HS-27A (cell line): ENCODE measurements at places on chromosomes 4 and X.

DNA sequence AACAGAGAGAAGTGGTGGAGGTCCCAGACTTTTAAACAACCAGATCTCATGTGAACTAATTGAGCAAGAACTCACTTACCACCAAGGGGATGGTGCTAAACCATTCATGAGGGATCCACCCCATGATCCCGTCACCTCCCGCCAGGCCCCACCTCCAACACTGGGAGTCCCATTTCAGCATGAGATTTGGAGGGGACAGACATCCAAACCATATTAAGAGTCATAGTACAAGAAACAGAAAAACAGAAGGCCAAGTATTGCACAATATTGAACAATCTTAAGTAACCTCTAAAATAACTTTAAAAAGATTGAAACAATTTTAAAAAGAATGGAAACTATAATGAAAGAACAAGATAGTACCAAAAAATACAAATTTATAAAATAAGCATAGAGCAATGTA lies 110.0 kb downstream of the CBR4 start:
- DNase-seq, result no peak

DNA sequence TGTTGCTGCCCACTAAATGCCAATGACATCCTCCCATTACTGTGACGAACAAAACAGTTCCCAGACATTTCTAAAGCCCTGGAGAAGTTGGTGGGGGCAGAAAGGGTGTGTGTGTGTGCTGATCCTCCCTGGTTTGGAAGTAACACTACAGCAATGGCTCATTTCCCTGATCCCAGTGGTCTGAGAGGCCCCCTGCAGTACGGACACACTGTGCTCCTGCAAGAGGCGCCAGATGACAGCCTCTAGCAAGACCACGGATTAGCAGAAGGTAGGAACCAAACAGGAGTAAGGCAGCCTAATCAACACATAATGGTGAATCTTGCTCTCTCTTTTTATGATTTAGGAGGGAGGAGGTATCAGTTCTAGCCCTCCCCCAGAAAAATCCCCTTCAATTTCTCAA lies 49.6 kb downstream of the CHRDL1 start:
- no peak for DNase-seq

GRCh38 chr4:72701987-72702819 lies 133.2 kb upstream of the ADAMTS3 start:
- DNase-seq, result peak; percentile 45

- no peak for DNase-seq
These were observed 236.2 kb upstream of the MAGEB16 start for GRCh38 chrX:35561985-35562384.

DNA sequence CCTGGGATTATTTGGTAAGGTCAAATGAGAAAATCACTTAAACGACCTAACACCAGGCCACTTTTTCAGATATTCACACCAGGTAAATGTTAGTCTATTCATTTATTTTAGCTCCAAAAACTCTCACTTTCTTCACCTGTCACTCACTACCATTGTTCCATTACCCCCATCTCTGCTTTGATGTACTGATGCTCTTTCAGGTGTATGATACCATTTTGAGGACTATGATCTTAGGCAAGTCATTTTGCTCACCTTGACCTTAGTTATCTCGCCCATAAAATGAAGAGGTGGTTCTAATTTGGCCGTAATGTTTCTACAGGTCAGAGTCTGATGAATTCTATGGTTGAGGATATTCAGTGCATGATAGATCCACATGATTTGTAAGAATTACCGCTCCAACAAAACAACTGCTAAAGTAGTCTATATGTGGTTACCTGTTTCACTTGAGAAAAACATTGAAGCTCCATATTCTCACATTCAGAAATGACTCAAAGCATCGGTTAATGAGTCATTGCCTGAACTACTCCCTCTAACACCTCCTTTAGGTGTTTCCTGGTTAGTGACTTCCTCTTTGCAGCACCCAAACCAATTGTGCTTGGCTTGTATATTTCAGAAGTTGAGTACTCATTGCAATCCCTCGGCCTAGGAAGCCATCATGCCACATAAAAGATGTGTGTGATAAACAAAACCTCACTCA lies 4.5 kb downstream of the DTHD1 start:
- no peak for DNase-seq

- no peak for DNase-seq
These were observed 536.8 kb upstream of the FTHL17 start for GRCh38 chrX:31608638-31609037.

- DNase-seq, result peak; percentile 17
These were observed 130.8 kb downstream of the ENOX2 start for GRCh38 chrX:130772105-130772775.

GRCh38 chrX:132909643-132910042 lies 48.8 kb downstream of the HS6ST2 start:
- no peak for DNase-seq

DNA sequence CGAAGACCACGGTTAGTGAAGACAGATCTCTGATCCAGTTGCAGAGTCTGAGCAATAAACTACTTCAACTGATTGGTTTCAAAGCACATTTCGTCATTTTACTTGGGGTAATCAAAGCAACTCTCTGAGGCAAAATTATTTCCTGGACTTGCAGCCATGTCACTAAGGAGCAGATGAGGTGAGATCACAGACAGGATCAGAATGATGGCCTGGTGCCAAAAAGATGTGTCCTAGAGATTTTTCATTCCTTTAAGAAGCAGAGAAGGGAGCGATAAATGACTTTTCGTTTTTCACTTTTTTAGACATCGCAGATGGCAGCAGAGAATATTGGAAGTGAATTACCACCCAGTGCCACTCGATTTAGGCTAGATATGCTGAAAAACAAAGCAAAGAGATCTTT lies 83.9 kb downstream of the PTTG2 start:
- DNase-seq, result no peak

DNA sequence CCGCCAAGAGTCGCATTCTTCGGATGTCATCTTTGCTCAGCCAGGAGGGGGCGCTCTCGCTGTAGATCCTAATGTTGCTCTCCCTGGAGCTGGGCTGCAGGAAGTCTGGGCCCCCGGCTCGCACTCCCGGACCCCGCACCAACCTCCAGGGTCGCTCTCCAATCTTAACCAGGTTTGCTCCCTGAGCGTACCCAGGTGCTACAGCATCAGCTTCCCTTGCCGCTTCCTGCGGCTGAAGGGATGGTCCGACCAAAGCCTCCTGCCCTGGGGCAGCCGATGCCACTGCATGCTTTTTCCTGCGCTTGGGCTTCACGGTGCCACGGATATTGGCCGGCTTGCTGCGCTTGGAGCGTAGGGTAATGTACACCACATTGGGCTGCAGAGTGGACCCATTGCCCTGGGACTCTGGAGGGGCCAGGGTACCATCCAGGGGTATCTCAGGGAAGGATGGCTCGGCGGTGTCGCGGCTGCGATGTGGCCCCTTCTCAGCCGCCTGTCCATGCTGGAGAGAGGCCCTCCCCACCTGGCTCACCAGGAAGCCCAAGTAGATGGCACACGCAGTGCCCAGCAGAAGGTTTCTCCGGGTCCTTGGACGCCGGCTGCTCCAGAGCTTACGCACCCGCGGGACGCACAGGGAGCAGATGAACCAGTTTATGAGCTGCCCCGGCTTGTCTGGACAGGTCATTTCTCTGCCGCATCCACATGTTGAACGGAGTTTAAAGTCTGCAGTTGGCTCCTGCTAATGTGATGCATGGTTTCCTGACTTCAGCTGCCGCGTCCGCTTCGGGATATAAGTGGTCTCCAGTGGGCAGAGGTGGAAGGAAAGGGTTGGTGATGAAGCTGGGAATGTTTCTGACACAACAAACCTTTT lies 1.9 kb downstream of the GASK1B start:
- DNase-seq, result no peak

- peak; percentile 29 for DNase-seq
These were observed 31.0 kb upstream of the SLC25A4 start for GRCh38 chr4:185112104-185112503.

- no peak for DNase-seq
These were observed 46.0 kb downstream of the HADH start for GRCh38 chr4:108035691-108036090.

DNA sequence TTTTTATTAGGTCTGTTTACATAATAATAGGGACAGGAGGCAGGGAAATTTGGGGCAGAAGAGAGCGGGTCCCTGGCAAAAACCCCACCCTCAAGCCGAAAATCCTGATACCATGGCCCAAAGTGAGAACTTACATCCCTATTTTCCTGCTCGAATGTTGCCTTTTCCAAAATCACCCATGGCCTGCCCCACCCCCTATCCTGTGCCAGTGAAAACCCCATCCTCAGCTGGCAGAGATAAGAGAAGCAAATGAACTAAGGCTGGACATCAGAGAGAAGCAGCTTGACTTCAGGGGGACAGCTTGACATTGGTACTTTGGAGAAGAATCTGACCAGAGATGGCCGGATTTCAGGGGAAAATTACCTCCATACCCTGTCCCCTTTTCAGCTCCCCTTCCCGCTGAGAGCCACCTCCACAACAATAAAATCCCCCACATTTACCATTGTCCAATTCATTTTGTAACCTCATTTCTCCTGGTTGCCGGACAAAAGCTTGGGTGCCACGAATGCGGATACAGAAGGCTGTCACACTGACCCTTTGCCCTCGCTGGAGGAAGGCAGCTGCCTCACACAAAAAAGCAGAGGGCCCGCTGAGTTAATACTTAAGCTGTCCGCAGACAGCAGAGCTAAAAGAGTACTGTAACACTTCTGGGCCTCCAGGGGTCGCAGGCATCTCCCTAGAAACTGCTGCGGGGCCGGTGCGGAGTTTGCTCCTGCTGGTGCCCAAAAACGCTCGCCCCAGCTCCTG lies 196.2 kb downstream of the SNCA start:
- no peak for DNase-seq

DNA sequence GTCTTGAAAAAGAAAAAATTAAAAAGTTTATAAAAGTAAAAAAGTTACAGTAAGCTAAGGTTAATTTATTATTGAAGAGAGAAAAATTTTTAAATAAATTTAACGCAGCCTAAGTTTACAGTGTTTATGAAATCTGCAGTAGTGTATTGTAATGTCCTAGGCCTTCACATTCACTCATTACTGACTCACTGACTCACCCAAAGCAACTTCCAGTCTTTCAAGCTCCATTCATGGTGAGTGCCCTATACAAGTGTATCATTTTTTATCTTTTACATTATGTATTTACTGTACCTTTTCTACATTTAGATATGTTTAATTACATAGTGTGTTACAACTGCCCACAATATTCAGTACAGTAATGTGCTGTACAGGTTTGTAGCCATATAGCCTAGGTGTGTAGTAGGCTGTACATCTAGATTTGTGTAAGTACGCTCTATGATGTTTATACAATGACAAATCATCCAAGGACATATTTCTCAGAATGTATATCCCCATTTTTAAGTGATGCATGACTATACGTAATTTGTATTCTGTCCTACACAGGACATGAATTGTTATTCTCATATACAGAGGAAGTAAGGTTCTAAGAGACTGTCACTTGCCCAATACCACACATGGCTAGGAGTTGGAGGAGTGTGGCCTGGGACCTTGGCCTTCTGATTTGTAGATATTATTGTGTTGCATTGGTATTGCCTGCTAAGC lies 19.5 kb upstream of the PDCL2 start:
- DNase-seq, result no peak

DNA sequence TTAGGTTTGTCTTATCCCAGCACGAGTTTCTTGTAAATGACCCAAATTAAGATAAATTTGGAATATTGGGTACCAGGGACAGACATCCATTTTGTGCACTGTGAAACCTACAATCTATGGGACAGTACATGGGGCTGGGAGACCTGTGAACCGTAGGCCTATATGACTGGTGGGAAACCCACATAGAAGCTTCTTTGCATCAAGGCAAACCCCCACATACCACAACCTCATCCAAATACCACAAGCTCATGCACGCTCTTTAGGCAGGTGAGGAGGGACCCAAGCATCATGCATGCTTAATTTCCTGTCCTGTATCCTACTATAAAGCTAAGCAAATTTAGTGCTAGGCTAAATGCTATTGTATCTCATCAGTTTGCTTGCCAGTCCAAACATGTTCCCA lies 47.8 kb downstream of the NIPAL1 start:
- DNase-seq, result no peak
